ENCODE measurements at places on chromosomes 11 and 22. TPM values are rescaled to one million over a fixed set of nuclear protein-coding genes. Genes with fewer than 3 reads are reported as not detected.

GRCh38 chr22:42721045-42721434 is 370 bp upstream of the A4GALT start:
- H3K4me1 ChIP-seq = peaks cover 5% of the 10 kb centered on the region
- no peak for DNase-seq
- peaks cover 64% of the 10 kb centered on the region for H3K27me3 ChIP-seq
- no peaks in the 10 kb centered on the region for H3K36me3 ChIP-seq
- no peak overlapping the region for H3K27ac ChIP-seq

DNA sequence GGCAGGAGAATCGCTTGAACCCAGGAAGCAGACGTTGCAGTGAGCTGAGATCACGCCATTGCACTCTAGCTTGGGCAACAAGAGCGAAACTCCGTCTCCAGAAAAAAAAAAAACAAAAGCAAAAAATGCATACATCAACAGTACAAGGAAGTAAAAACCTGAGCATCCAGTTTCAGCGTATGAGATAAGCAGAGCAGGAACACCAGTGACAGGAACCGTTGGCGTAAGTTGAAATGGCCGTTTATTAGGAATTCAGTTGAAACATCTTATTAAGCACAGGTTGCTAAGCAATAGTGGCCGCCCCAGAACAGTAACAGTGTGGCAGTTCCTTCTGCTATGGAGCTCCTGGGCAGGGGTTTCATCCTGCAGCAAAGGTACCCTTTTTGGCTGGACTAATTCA is 4.0 kb upstream of the L3MBTL2 start:
- peaks cover 17% of the 10 kb centered on the region for H3K27me3 ChIP-seq
- H3K4me3 ChIP-seq = no peak overlapping the region
- H3K4me1 ChIP-seq = peaks cover 35% of the 10 kb centered on the region
- H3K36me3 ChIP-seq = no peaks in the 10 kb centered on the region

DNA sequence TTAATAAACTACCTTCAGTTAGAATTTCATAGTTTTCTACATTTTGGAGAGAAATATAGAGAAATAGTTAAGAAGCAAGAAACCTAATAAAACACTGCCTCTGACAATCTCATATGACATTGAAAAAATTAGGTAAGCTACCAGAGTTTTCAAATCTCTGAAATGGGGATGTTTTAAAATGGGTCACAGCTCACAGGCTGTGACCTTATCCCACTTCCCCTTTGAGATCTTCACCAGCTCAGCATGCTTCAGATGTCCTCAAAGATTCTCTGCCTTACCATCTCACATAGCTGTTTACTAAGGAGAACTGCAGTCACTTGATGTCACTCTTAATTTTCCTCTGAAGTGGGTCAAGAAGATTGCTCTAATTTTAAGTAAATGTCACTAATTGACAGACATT is 717.8 kb downstream of the JRKL start:
- DNase-seq = no peak
- no peaks in the 10 kb centered on the region for H3K36me3 ChIP-seq
- no peak overlapping the region for H3K27ac ChIP-seq
- no peaks in the 10 kb centered on the region for H3K27me3 ChIP-seq

GRCh38 chr11:129933891-129934290 is 38.5 kb upstream of the NFRKB start:
- H3K4me3 ChIP-seq = no peak overlapping the region
- H3K4me1 ChIP-seq = peaks cover 29% of the 10 kb centered on the region
- peaks cover 6% of the 10 kb centered on the region for H3K36me3 ChIP-seq
- no peaks in the 10 kb centered on the region for H3K27me3 ChIP-seq
- DNase-seq = no peak

GRCh38 chr11:26904801-26905200 is 89.1 kb upstream of the FIBIN start:
- DNase-seq = no peak
- no peaks in the 10 kb centered on the region for H3K36me3 ChIP-seq
- H3K27me3 ChIP-seq = no peaks in the 10 kb centered on the region
- H3K27ac ChIP-seq = no peak overlapping the region

The OR51E2 gene
- not detected for polyA plus RNA-seq

The USP28 gene
- polyA plus RNA-seq = 17.7 TPM

GRCh38 chr11:76234021-76234415 is 27.7 kb upstream of the WNT11 start:
- no peaks in the 10 kb centered on the region for H3K36me3 ChIP-seq
- H3K4me3 ChIP-seq = peak overlapping the region; percentile 86
- peaks cover 41% of the 10 kb centered on the region for H3K4me1 ChIP-seq
- peak; percentile 93 for DNase-seq
- H3K27ac ChIP-seq = peak overlapping the region; percentile 89
- no peaks in the 10 kb centered on the region for H3K27me3 ChIP-seq

The CRYBB2 gene
- not detected for polyA plus RNA-seq

DNA sequence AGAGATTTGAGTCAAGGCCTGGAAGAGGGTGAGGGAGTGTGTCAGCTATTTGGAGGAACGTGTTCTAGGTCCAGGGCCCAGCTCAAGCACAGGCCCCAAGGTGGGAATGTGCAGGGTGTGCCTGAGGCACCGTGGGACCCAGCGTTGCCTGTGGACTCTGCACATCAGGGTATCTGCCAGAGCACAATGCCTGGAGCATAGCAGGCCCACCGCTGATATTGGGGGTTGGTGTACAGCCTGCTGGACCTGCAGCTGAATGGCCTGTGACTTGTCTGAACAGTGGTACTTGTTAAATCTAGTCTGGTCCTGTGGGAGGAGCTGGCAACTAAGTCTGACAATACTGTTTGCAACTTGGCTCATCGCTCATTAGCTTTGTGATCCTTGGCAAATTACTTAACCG is 131.7 kb downstream of the GRIK4 start:
- H3K4me1 ChIP-seq = no peaks in the 10 kb centered on the region
- no peaks in the 10 kb centered on the region for H3K36me3 ChIP-seq
- no peak for DNase-seq
- H3K27ac ChIP-seq = no peak overlapping the region
- no peaks in the 10 kb centered on the region for H3K27me3 ChIP-seq
- no peak overlapping the region for H3K4me3 ChIP-seq

- no peaks in the 10 kb centered on the region for H3K36me3 ChIP-seq
- no peaks in the 10 kb centered on the region for H3K27me3 ChIP-seq
- H3K27ac ChIP-seq = no peak overlapping the region
- peak; percentile 61 for DNase-seq
- H3K4me1 ChIP-seq = peaks cover 25% of the 10 kb centered on the region
These were observed 15.4 kb downstream of the ART5 start for GRCh38 chr11:3626250-3626960.

DNA sequence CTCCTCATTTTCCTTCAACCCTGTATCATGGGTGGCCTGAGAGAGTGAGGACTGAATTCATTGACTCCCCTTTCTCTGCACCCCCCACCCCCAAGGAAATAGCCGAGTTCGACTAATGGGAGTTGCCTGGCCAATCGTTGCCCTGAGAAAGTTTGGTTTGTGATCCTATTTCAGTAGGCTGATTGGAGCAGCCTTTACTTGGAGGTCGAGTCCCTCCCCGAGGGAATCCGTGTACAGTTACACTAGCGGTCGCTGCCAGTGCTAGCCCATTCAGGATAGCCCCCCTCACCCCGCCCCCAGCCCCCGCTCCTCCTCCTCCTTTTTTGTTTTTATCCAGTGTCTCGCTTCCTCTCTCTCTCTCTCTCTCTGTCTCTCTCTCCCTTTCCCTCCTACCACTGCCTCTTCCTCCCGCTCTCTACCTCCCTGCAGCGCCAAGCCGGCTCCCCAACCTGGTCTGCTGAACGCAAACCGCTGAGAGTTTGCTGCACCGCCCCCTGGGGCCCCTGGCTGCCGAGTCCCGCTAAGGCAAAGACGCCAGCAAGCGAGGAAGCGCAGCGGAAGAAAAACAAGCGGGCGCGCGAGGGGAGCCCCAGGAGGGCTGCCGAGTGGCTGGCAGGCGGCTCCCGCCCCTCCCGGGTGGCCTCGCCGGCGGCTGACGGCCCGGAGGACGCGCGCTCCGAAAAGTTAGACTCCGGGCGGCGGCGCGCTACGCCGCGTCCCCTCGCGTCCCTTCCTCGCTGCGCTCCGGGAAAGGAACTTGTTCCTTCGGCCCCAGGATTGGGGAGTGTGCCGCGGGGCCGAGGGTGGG is at the start of gene GRAMD1B:
GRAMD1B (plus strand) TSS at position 357 of the 808 bp plus-strand sequence. CDS start 524 bp downstream, outside the sequence.
- no peaks in the 10 kb centered on the region for H3K27me3 ChIP-seq
- H3K36me3 ChIP-seq = no peaks in the 10 kb centered on the region
- DNase-seq = peak; percentile 46
- H3K4me3 ChIP-seq = peak within 1 kb of the TSS; percentile 86
- H3K4me1 ChIP-seq = peaks cover 49% of the 10 kb centered on the region

DNA sequence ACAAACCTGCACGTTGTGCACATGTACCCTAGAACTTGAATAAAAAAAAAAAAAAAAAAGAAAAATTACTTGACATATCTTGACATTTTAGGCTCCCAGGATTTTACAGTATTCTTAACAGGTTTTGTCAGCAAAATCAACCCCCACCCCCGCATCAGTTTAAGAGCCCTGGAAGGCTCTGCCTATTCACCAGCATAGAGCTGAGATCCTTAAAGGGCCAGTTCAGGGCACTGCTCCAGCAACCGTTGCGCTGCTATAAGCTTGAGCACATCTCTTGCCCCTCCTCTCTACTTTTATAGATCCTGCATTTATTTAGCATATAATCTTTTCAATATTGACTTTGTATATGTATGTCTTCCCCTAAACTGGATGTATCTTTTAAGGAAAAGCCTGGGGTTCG is 697 bp upstream of the PAFAH1B2 start:
- peaks cover 20% of the 10 kb centered on the region for H3K36me3 ChIP-seq
- peaks cover 16% of the 10 kb centered on the region for H3K4me1 ChIP-seq
- DNase-seq = no peak

The CBLIF gene
- polyA plus RNA-seq = not detected

- H3K4me3 ChIP-seq = no peak overlapping the region
- no peak overlapping the region for H3K27ac ChIP-seq
- no peak for DNase-seq
- H3K4me1 ChIP-seq = no peaks in the 10 kb centered on the region
These were observed 7.8 kb downstream of the LDHAL6A start for GRCh38 chr11:18463439-18463838.

- H3K27me3 ChIP-seq = no peaks in the 10 kb centered on the region
- DNase-seq = no peak
- H3K4me1 ChIP-seq = no peaks in the 10 kb centered on the region
- no peak overlapping the region for H3K27ac ChIP-seq
- no peak overlapping the region for H3K4me3 ChIP-seq
- no peaks in the 10 kb centered on the region for H3K36me3 ChIP-seq
These were observed 311.0 kb downstream of the BUD13 start for GRCh38 chr11:116461789-116462188.

- H3K4me3 ChIP-seq = no peak overlapping the region
- H3K27ac ChIP-seq = no peak overlapping the region
- no peak for DNase-seq
- no peaks in the 10 kb centered on the region for H3K27me3 ChIP-seq
- no peaks in the 10 kb centered on the region for H3K36me3 ChIP-seq
- H3K4me1 ChIP-seq = no peaks in the 10 kb centered on the region
These were observed 515.6 kb upstream of the CCDC90B start for GRCh38 chr11:83801799-83802198.

The RAB39A gene
- polyA plus RNA-seq = 3.3 TPM

The LRRC74B gene
- polyA plus RNA-seq = not detected

GRCh38 chr11:107592231-107592590 is 1.3 kb downstream of the ELMOD1 start:
- H3K36me3 ChIP-seq = no peaks in the 10 kb centered on the region
- H3K4me3 ChIP-seq = no peak overlapping the region
- H3K4me1 ChIP-seq = peaks cover 11% of the 10 kb centered on the region
- no peak overlapping the region for H3K27ac ChIP-seq
- DNase-seq = no peak
- peaks cover 96% of the 10 kb centered on the region for H3K27me3 ChIP-seq

The ME3 gene
- 0.42 TPM for polyA plus RNA-seq

The CD3D gene
- polyA plus RNA-seq = 3.1 TPM

All from CD14-positive monocyte (primary cell).